ENCODE measurements at places on chromosomes 5 and 9.

GRCh38 chr5:103587185-103587748, 24.7 kb upstream of the NUDT12 start:
- peak; percentile 81 for DNase-seq

DNA sequence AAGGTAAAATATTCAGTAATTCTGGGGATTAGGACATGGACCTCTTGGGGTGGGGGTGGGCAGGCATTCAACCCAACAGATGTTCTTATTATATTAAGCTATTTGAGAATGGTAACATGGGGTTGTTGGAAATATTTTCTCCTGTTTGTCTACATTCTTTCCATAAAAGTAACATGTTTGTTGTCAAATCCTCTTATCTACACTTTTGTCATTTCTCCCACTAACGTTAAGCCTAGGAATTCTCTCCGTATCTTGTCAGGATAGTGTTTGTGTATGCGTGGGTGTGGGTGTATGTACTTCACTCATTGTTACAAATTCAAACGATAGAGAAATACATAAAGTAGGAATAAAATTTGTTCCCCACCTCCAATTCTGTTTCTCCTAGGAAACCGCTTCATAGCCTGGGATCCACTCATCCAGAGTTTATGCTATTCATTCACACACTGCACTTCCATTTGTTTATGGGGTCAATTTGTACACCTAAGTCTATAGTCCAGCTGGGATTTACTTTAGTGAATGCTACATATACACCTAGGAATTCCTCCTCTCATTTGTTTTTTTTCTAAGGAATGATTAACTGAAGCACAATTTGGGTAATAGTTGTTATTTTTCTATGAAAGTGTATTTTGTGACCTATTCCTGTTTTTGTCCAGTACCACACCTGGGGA, 216.8 kb downstream of the DCP2 start:
- DNase-seq = no peak

- DNase-seq = no peak
Observed at GRCh38 chr5:32342656-32343055, 29.9 kb upstream of the MTMR12 start.

GRCh38 chr9:120365386-120365785, 214.6 kb downstream of the CDK5RAP2 start:
- DNase-seq = no peak

DNA sequence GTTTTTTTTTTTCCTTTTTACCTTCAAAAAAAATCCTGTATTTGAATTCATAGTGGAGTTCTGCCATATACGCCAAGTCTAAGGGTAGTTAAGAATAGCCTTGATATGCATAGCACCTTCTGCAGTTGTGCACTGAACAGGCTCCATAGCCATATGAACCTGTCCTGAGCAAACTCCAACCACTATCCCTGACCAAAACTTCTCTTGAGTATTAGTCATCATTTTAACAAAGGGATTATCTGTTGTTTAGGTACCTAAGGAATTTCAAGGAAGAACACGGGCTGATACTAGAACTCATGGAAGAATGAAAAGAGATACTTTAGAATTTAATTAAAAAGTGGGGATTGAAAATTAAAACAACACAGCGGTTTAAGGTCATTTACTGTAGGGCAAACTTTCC, 1.9 kb upstream of the FBXO38 start:
- no peak for DNase-seq

DNA sequence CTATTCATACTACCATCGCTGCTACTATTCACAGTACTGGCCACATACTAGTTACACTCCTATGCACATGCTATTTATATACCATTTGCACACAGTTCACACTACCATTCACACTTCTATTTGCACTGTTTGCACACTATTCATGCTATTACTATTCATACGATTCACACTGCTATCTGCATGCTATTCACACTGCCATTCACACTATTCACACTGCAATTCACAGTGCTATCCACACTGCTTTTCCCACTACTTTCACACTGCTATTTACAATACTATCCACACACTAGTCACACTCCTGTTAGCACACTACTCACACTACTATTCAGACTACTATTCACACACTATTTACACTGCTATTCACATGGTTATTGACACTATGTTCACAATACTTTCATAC, 39.4 kb upstream of the TCF7 start:
- no peak for DNase-seq

DNA sequence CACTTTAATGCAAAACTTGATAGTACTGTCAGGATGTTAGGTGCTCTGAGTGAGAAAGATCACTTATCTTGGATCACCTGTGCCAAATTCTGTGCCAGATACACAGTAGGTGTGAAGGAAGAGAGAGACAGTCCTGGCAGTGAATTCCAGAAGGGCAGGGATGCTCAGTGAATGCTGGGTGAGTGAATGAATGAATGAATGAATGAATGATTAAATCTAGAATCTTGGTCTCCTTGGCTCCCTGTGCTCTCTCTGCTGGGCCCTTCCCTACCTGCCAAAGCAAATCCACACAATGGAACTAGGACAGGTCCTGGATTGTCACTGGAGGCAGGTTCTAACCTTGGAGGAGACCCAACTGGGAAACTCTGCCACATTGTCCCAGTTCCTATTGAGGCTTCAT, 117.5 kb upstream of the CXCL14 start:
- no peak for DNase-seq

DNA sequence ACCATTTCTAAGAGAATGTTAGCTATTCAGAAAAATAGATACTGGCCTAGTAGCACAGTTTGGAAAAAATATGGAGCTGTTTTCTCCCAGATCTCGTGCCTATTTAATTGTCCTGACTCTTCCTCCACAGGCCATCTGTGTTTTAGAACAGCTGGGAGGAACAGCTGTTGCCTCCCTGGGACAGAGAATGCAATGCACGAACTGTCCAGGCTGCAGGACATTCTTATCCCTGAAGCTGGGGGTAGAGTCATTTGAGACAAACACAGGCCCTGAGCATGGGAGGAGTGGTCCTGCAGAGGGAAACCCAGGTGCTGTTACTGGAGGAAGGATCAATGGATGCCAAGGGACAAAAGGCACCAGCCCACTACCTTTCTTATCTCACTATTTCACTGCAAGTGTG, 20.9 kb upstream of the SPARC start:
- no peak for DNase-seq

DNA sequence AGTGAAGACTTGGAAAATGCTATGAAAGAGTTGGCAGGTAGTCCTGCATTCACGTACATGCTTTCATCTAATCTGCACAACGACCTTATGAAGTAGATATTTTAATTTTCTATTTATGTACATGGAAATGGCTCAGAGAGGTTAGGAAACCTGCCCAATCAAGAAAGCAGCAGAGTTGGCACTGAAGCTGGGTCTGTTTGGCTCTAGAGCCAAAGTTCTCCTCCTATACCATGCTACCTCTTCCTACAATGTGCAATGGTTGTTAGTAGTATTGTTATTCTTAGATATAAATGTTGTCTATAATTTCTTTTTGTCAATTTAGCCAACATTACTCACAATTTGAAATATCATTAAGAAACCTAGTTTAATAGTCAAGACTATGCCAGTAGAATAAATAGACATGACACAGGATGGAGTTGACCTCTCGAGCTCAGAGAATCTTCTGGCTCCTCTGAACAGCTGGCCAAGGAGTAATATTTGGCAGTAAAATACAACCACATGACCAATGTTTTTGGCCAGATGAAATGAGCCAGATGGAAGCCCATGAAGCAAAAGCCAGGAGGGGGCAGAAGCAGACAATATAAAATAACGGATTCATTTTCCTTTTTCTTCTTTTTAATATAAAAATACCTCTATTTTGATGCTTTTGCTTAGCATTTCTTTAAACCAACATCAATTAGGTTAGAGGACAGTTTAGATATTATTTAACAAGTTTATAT, 542.3 kb downstream of the PDE4D start:
- no peak for DNase-seq

- no peak for DNase-seq
Observed at GRCh38 chr5:132561601-132562000, 4.8 kb downstream of the RAD50 start.

GRCh38 chr5:175680463-175680862, 22.6 kb downstream of the HRH2 start:
- no peak for DNase-seq

DNA sequence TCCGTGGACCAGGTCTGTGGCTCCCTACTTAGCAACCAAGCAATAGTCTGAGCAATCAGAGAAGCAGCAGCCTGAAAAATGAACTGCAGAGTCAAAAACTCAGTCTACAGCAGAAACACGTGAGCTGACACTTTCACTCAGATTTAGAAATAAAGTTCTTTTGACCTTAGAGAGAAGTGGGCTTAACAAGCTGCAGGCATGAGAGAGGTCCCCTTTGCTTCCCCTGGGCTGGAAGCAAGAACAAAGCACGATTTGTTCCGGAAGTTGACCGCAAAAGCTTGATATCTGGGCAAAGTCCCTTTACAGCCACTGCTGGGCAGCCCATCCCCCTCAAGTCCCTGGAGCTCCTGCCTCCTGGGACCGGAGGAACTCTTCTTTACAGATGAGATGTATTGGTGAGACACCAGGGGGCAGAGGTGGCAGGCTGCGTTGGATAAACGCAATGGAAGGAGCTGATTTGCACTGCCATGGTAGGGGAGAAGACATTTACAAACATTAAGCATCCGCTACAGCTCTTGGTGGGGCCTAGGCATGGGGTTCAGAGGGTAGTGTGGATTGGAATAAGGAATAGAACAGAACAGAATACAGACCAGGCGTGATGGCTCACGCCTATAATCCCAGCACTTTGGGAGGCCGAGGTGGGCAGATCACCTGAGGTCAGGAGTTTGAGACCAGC, 5.8 kb upstream of the SOWAHA start:
- no peak for DNase-seq

DNA sequence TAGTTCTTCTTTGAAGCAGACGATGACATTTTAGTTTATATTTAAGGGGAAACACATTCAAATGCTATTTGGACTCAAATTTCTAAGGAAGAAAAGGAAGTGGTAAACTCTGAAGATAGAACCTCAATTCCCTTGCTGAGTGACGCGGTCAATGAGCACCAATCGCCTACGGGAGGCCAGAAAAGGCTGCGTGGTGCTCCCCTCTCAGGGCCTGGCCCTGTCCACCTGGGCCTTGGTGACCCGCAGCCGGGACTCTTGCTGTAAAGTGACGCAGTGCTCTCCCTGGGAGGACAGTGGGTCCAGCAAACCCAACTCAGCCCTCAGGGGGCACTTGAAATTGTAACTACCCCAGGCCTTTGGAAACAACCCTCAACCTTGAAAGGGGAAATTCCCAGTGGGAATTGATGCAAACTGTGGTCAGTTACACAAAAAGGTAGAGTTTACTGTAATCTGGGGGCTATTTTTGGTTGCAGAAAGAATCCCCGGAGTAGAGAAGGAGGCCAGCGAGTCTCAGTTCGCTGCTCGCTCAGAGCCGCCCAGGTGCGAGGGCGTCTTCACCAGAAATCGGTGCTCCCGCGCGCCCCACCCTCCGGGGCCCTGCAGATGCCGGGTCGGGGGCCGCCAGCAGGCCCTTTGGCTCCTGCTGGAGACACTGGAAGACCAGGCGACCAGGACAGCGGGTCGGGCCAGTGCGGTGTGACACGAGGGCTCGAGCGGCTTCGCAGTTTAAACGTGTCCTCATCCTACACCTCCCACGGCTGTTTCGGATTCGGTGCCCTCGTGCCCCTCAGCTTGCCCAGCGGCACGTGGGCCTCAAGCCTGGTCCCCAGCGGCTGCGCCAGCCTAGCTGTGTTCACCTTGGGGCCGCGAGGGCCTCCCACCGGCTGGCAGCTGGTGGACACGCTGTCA, 1.4 kb upstream of the ANKRD33B start:
- no peak for DNase-seq

- no peak for DNase-seq
Observed at GRCh38 chr5:33346534-33346933, 94.2 kb upstream of the TARS1 start.

DNA sequence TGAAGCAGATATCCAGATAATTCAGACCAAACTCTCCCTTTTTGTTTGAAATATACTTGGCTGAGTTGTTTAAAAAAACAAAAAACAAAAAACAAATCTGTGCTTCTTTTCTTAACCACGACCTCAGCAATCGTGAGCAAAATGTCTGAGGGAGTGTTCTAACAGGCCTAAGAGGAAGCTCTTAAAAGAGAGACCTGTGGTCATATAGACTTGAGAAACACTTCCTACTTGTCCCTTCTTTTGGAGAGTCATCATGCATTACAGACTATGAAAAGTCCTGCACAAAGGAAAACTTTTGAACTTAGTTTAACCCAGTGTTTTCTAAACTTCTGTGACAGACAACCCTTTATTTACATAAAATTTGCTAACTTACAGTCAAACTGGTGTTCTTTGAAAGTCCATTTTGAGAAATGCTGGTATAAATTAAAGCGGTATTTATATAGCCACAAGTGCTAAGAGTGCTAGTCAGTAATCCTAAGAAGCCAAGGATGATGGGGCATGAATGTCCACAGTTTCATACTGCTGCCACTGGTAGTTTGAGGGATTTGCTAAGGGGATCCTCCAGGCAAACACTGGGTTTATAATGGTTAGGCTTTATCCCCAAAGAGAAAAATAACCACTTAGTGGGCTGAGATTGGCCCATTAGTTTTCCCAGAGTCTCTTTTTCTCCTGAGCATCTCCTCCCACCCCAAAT, 199.8 kb downstream of the LRRC70 start:
- no peak for DNase-seq

Data from adipocyte (in vitro differentiated cells).